CD8-positive, alpha-beta T cell (primary cell): ENCODE measurements at places on chromosomes 7 and 10. TPM values are rescaled to one million over a fixed set of nuclear protein-coding genes. Genes with fewer than 3 reads are reported as not detected.

MIOS gene
- total RNA-seq = 36.8 TPM

OGDH gene
- total RNA-seq = 36.8 TPM

AOAH gene
- 35.2 TPM for total RNA-seq

RET gene
- not detected for total RNA-seq

CYP2C19 gene
- not detected for total RNA-seq

CDH23 gene
- total RNA-seq = 8.7 TPM

GPR15LG gene
- total RNA-seq = not detected

HOXA9 gene
- total RNA-seq = not detected

RELN gene
- not detected for total RNA-seq

SEMA3A gene
- 1.00 TPM for total RNA-seq

GPR85 gene
- not detected for total RNA-seq

TAS2R4 gene
- 0.22 TPM for total RNA-seq

AGMO gene
- not detected for total RNA-seq

DPP6 gene
- total RNA-seq = not detected

CELF2 gene
- total RNA-seq = 127 TPM

AGBL3 gene
- total RNA-seq = 2.7 TPM

NRAP gene
- not detected for total RNA-seq

TSC22D4 gene
- 32.3 TPM for total RNA-seq

PIK3CG gene
- total RNA-seq = 32.5 TPM

SLIT1 gene
- 0.35 TPM for total RNA-seq

NPFFR1 gene
- total RNA-seq = not detected

HIPK2 gene
- 21.3 TPM for total RNA-seq

PCLO gene
- total RNA-seq = not detected

NUTM2A gene
- 0.35 TPM for total RNA-seq
